ENCODE measurements at places on chromosomes 4 and X.
A peak's percentile ranks its signal among the peaks of the same experiment; 100 is the strongest.

GRCh38 chr4:113657586-113658233 is 103.8 kb downstream of the CAMK2D start:
- no peak for DNase-seq

DNA sequence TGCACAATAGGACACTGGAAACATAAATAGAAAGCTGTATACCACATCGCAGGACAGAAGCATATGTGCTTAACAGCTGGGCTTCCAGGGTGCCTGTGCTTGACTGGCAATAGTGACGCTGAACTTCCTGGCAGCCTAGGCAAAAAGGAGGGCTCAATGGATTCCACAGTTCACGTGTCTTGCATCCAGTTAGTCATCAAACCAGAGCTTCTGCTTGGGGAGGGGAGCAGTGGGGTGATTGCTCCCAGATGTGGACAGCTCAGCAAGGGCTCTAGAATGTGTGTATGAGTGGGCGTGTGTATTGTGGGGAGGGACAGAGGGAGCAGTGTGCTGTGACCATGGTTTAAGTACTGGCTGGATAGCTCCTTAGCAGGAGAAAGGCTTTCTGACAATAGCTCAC is 2.3 kb downstream of the PRRG3 start:
- DNase-seq, result no peak

DNA sequence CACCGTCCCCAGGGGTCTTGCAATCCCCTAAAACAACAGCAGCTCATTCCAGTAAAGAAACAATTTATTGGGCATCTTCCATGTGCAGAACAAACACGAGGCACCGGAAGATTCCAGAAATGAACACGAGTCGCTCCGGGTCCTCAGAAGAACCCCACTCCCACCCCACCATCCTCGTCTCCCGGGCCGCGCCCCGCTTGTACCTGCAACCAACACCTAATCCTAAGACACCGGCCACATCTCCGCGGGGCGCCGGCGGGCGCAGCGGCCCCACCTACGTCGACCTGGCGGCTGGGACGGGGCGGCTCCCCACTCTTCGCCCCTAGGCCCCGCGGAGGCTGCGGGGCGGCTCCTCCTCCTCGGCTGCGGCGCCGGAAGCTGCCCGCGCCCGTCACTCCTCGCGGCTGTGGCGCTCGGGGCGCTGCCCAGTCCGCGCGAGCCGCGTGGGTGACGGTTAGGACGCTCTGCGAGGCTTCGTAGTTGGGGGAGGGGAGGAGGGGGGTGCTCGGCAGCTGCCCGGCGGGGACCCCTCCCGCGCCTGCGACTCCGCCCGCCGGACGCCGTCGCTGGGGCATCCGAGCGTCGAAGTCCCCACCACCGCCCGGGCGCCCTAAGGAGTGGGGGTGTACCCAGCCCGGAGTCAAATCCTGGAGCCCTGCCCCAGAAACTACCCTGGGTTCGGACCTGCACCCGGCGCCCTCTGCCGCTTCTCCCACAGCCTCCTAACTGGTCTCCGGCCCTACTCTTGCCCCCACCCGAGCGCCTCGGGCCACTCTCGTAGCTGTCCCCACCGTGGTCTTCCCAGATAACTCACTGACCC is at the start of gene CCDC158:
Gene CCDC158, minus strand, starts transcription at position 380 of the 820 bp plus-strand sequence. CDS start 17,934 bp downstream, outside the sequence.
- peak; percentile 24 for DNase-seq

DNA sequence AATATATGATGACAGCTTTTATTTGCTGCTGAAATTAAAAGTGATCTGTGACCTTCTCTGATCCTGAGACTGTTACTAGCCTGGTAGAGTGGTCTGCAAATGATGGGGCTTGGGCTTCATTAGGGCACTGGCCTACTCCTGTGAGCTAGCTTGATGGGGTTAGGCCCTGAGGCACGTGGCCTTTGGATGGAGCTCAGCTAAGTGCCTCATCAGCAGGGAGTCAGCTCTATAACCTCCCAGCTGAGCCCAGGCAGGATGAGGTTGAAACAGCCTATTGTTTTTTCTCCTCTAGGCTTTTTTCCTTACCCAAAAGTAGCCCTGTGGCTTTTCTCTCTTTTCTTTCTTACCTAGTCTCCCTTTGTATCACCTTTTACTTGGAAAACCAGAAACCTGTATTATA is 92.2 kb downstream of the AFF2 start:
- DNase-seq, result no peak

DNA sequence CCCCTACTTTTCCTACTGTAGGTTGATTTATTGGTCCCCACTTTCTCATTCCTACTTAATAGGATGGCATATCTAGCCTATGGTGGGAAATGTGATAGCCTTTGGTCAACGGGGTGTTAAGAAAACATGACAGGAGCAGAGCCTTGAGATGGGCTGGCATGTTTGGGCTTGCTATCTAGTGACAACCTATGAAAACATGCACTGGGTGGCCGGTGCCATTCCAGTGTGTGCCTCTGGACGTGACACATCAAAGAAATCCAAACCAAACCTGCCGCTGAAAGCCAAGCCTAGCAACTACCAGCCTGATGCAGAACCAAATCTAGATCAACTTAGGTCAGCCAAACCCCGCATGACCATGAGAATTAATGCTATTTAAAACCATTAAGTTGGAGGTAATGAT is 317.6 kb downstream of the DMD start:
- no peak for DNase-seq

DNA sequence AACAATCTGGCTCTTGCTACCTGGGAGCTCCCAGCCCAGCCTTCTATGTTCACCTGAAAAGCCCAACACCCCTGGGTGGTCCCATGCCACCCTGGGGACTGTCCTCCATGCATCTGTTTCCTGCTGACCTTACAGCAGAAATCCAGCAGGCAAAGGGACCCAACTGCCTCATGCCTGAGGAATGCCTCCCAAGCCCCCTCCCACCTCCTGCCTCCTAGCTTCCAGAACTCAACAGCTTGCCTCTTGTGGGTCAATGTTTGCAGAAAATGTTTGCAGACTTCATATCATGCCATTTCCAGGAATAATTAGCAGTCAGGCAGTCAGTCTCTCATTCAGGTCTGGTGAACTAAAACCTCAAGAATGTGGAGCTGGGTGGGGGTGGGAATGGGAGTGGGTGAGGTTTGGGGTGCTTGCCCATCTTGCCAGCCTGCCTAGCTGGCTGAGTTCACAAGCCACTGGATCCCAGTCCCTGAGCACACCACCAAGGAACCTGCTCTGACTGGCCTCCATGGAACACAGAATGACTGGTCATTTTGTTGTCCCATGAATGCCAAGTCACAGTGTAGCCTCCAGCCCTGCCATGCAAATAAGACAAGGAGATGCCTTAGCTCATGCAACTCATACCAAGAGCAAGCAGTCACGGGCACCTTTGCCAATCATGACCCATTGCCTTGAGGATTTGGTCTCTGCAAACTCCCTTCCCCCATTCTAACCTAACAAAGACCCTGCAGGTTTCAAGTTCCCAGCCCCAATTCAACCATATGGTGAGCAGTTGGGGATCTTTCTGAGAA is 12.1 kb upstream of the PLAC1 start:
- DNase-seq, result no peak

- DNase-seq, result no peak
Observed at GRCh38 chr4:113591982-113592381, 169.6 kb downstream of the CAMK2D start.

DNA sequence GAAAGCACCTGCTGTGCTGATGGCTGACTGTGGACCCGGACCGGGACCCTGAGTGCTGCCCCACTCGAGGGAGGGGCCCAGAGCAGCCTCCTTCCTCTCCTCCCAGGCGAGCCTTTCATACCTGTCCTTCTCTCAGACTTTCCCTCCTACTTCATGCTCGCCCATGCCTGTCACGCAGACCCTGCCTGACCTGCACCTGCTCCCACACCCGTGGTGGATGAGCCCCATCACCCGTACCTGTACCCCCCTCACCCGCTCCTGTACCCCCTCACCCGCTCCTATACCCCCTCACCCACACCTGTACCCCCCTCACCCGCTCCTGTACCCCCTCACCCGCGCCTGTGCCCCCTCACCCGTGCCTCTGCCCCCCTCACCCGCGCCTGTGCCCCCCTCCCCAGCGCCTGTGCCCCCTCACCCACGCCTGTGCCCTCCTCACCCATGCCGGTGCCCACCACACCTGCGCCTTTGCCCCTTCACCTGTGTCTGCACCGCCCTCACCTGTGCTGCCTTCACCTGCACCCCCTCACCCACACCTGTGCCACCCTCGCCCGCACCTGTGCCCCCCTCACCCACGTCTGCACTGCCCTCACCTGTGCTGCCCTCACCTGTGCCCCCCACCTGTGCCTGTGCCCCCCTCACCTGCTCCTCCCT is 5.8 kb downstream of the MAEA start:
- no peak for DNase-seq

DNA sequence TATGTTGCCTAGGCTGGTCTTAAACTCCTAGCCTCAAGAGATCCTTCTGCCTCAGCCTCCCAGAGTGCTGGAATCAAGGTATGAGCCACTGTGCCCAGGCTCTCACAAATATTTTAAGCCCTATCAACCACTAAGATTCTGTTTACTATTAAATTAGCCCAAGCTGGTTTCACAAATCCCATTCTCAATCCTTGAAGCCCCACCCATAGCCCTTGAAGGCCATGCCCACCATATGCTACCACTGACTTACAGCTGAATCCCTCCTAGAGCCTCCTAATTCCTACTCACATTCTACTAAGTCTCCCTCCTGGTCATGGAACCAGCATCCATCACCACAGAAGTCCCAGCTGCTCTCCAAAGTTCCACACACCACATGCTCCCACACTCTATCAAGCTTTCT is 9.7 kb downstream of the GRIPAP1 start:
- no peak for DNase-seq

GRCh38 chr4:7890635-7891393 is 48.8 kb downstream of the AFAP1 start:
- no peak for DNase-seq

DNA sequence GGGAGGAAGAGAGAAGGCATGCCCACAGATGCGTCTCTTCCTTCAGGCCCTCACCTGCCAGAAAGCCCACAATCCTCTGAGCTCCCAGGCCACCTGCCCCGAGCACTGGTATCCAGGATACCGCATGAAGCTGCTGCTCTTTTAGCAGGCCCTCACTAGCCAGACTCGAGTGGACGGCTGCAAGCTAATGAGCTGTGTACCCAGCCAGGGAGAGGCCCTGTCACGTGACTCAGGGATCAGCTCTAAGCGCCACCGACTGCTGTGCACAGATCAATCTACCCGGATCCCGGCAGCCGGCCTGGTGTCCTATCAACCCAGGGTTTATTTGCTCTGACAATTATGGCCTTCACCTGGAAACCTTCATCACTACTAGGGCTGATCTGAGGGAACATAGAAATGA is 39.0 kb downstream of the BCOR start:
- no peak for DNase-seq

DNA sequence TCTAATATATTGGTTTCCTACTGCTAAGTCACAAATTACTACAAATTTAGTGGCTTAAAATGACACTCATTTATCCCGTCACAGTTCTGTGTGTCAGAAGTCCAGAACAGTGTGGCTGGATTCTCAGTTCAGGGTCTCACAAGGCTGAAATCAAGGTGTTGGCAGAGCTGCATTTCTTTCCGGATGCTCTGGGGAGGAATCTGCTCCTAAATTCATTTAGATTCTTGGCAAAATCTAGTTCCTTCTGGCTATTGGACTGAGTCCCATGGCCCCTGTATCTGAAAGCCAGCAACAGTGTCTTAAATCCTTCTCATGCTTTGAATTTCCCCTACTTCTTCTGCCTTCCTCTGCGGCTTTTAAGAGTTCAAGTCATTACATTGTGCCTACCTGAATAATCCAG is 103.1 kb upstream of the BMP3 start:
- DNase-seq, result no peak

DNA sequence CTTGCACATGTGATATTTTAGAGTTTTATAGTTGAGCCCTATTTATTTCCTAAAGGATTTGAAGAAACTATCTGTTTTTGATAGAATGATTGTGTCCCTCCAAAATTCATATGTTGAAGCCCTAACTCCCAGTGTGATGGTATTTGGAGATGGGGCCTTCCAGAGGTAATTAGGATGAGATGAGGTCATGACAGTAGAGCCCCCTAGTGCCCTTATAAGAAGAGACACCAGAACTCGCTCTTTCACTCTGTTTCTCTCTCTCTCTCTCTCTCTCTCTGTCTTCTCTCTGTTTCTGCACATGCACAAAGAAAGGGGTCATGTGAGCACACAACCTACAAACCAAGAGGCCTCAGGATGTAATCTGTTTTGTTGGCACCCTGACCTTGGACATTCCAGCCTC is 921.9 kb upstream of the DIAPH2 start:
- no peak for DNase-seq

- DNase-seq, result no peak
Observed at GRCh38 chr4:99714179-99714578, 56.6 kb upstream of the C4orf54 start.

DNA sequence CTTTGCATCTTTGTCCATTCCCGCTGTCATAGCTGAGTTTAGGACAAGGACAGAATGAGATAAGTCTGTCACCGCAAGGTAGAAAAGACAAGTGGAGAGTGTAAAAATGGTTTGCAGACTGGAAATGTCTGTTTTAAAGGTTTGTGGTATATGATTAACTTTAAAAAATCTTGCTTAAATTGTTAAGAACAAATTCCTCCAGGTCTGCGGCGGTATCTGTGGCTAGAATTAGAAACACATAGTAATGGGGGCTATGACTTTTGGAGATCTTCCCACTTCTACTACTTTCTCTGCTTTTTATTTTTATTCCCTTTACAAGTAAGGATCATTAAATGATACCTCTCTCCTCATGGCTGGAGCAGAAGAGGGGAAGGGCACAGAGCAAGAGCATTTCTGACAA is 92.2 kb downstream of the MID1IP1 start:
- no peak for DNase-seq

DNA sequence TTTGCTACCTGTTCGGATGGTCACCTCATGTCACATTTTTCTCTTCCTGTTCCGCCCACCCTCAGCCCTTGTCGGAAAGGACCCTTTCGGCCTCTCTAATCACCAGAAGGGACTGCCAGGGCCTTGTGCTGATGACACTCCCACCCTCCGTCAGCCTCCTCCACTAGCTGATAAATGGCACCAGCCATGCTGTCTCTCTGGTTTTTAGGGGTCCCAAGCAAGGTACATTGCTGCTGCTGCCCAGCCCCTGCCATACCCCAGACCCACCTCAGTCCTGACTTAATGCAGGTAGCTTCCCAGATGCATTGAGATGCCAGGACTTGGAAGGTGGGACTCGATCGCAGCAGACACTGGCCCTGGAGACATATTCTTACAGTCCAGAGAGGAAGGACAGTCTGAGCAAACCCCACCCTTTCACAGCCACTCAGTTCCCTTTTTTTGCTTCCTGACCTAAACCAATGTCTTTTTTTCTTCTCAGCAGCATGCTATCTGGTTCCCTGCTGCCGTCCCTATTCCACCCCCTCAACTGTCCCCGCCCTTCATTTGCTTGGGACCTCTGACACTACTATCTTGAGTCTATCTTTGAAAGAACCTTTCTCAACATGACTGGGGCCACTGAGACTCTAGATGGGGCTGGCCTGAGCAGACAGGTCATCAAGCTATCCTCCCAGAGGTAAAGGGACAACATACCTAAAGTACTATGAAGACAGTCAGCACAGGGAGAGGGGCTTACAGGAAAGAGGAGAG is at the start of gene BTK:
Gene BTK, minus strand, starts transcription at position 397 of the 747 bp plus-strand sequence. CDS start 10,907 bp downstream, outside the sequence.
- DNase-seq, result no peak
